ENCODE measurements at places on chromosomes 11 and 22.

DNA sequence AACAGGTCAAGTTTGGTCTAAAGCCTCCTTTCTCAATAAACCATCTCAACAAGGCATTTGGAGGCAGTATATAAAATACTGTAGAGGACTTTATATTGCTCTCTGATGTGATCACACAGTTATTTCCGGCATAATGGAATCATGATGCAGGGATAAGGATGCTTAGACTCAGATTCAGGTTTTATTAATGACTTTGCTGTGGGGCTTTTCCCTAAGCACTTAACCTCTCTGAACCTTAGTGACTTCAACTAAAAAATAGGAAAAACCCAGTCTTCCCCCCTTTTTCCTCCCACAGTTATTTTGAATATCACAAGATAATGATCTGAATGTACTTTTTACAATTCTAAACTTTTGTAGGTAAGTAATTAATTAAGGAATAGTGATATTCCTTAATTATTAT lies 94.8 kb upstream of the TENM4 start:
- DNase-seq = no peak

- no peak for DNase-seq
Observed at GRCh38 chr11:87462171-87462570, 424.4 kb downstream of the TMEM135 start.

GRCh38 chr22:50274311-50274710 lies 4.1 kb upstream of the MAPK11 start:
- DNase-seq = peak; percentile 11

DNA sequence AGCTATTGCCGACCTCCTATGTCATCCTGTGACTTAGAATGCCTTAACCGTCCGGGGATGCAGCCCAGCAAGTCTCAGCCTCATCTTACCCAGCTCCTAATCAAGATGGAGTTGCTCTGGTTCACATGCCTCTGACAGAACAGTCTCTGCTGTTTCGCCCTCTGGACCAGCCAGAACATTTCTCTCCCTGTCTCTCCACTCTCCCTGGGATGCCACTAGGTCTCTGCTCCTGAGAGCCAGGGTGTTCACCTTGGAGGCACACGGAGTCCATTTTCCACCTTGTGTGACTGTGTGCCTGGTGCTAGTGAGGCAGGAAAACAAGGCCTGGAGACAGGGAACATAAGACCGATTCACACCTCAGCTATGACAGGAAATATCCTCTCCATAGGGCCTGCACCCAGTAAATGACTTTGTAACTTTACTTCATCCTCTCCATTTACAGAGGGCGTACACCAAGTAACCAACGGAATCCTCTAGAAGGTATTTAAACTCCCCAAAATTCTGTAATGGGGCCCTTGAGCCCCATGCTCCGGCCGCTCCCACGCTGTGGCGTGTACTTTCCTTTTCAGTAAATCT lies 16.8 kb upstream of the B4GALNT4 start:
- no peak for DNase-seq

DNA sequence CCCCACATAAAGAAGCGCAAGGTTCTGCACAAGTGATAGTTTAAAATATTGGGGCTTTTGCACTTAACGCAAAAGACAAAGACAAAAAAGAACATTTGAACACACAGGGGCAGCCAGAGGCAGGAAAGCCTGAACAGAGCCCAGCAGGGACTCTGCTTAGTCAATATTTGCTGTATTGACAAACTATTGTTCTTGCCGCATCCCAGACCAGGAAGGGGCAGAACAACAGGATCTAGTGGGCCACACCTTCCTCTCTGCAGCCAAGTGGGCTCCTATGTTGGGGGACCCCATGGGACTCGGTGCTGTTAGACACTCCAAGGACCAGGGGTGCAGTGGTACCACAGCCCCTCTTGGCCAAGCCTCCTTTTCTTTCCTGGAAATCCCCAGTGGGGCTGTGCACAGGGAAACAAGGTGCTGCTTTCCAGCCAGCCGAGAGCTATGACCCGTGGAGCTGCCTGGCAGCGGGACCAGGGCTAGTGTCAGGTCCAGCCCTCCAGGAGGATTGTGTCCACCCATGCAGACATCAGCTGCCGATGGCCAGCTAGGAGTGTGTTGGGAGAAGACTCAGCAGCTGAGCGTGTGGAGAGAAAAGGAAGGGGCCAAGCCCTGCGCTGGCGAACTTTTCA lies 43.3 kb upstream of the ANO1 start:
- no peak for DNase-seq

DNA sequence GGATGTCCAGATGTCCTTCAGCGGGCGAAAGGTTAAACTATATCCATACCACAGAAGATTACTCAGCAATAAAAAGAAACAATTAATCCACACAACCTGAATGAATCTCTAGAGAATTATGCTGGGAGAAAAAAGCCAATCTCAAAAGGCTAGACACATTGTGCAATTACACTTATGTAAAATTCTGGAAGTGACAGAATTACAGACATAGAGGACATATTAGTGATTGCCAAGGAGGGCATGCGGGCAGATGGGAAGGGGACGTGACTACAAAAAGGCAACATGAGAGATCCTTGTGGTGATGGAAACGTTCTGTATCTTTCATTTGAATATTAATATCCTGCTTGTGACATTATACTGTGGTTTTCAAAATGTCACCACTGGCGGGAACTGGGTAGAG lies 103.5 kb upstream of the BMAL1 start:
- no peak for DNase-seq

- DNase-seq = no peak
Observed at GRCh38 chr11:297586-298405, 1.5 kb downstream of the IFITM5 start.

DNA sequence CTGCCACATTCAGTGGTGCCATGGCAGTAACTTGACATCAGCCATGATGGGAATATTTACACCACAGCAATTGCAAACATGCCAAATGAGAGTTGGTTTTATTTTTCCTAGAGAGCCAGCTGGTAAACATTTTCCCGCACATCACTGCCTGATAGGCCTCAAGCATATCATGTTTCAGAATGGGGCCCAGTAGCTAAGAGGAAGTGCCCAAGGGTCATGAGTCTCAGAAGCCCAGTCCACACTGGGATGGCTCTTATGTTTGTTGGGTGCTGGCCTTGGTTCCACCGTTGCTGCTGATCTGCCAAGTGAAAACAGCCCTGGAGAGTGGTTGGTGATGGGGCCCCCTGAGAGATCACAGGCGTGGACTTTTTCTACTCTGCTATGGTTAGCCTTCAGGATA lies 64.3 kb upstream of the NAV2 start:
- no peak for DNase-seq

GRCh38 chr22:17120281-17120680 lies 879 bp downstream of the TMEM121B start:
- no peak for DNase-seq

GRCh38 chr11:118171269-118172062 lies 5.0 kb downstream of the SCN2B start:
- DNase-seq = peak; percentile 87

DNA sequence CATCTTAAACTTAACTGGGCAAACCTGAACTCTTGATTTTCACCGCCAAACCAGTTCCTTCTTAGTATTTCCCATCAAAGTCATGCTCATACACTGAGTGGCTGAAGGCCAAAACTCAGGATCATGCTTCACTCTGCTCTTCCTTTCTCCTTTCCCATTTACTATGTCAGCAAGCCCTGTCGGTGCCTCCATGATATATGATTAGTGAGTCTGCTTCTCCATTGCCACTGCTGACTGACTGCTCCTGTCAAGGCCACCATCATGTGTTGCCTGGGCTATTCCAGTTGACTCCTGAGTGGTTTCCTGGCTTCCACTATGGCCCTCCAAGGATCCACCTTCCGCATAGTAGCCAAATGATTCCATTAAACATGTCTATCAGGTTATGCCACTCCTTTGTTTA lies 42.8 kb upstream of the AMPD3 start:
- no peak for DNase-seq

DNA sequence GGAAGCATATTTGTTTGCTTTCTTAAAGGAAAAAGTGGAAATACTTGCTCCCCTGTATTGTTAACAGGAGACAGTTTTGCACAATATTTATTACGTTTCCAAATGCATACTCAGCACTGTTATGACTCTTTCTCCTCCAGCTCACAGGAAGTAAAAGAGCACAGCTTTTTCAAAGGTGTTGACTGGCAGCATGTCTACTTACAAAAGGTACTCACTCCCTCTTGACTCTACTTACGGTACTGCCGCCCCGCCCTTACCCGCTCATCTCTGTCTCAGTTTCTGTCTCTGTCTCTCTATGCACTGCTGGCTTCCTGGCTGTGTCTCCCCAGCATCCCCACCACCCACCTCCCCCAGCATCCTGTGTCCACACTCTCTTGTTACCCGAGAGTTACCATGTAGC lies 32.2 kb upstream of the MYO18B start:
- no peak for DNase-seq

GRCh38 chr22:29722587-29722986 lies 2.8 kb downstream of the CABP7 start:
- DNase-seq = no peak

- no peak for DNase-seq
Observed at GRCh38 chr22:23892706-23893105, 1.5 kb upstream of the MIF start.

- DNase-seq = no peak
Observed at GRCh38 chr11:96715208-96715607, 325.4 kb downstream of the JRKL start.

- DNase-seq = no peak
Observed at GRCh38 chr11:9893474-9893873, 229.6 kb downstream of the SWAP70 start.

GRCh38 chr11:119338318-119338890 lies 2.3 kb downstream of the C1QTNF5 start:
- DNase-seq = no peak

GRCh38 chr22:25492162-25492561 lies 72.3 kb upstream of the GRK3 start:
- DNase-seq = no peak

- no peak for DNase-seq
Observed at GRCh38 chr11:115912484-115912945, 408.3 kb upstream of the CADM1 start.

DNA sequence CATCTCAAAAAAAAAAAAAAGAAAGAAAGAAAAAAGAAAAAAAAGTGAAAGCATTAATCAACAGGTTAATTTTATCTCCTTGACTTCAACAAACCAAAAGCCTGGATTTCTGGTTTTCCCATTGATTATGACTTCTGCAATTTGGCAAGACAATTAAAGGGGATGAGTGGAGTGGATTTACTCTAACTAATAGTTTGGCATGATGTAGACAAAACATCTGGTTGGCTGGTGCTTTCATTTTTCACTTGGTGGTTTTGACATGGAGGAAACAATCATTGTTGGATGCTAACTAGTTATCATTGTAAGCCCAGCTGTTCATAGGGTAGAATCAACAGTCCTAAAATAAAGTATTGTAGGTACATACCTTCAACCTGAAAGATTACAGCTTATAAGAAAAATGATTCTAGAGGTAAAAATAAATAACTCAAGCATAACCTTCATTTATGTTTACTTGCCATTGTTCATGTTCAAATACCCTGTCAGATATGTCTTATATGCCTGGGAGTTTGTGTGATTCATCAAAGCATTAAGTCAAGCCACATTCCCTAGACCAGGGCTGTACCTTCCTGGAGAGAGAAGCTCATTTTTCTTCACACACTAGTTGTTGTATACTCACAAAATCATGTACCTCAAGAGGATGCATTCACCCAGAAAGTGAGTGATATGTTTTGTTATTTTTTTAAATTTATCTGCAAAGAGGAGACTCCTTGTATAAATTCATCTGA lies 15.1 kb downstream of the FIBIN start:
- no peak for DNase-seq

DNA sequence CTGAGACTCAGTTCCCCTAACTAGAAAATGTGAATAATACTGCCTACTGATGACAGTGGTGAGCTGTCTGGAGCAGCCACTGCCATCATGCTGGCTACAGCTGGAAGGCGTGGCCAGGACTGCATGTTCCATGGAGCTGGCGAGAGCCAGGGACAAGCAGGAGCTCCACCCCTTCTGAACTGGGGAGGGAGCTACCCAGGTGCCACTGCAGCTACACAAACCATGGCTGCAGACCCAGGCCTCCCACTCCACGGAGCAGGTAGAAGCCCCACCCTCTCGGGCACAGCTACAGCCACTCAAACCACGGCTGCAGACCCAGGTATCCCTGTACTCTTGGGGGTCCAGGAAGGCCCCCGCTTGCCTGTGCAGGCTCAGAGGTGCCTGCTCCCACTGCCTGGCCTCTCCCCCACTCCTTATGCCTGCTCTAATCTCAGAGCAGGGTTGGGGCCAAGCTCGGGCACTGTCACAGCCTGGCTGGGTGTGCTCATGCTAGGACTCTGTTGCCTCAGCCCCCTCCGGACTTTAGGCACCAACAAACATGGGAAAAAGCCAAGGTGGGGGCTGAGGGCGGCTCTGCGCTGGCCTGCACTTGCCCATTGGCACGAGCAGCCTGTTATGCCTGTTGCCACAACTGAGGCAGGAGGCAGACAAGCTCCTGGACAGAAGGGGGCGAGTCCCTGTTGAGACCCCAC lies 51.7 kb downstream of the RAB30 start:
- DNase-seq = peak; percentile 49

- DNase-seq = no peak
Observed at GRCh38 chr11:125314276-125315078, 149.9 kb downstream of the PKNOX2 start.

GRCh38 chr11:47000033-47000432 lies 63.5 kb downstream of the CSTPP1 start:
- DNase-seq = no peak

DNA sequence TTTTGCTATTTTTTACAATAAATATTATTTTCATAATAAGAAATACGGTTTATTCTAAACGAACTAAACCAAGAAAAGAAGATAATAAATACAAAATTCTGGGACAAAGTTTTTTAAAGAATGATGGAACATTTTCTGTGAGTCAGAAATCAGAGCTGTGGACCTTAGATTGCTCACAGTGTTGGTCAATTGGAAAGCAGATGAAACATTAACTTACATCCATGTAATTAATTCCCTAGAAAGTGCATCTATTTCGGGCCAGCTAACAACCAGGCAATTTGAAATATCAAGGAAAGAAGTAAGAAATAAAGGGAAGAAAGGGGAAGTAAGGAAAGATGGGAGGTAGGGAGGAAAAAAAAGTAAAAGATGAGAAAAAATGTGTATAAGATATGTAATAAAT lies 1569.8 kb upstream of the TENM4 start:
- no peak for DNase-seq

- no peak for DNase-seq
Observed at GRCh38 chr22:24285245-24285644, 14.6 kb downstream of the SPECC1L start.

- DNase-seq = no peak
Observed at GRCh38 chr22:27541836-27542235, 259.7 kb downstream of the MN1 start.
